ENCODE measurements at places on chromosomes 1 and 21.
A peak's percentile ranks its signal among the peaks of the same experiment; 100 is the strongest.

GRCh38 chr1:88330201-88330600 is 353.9 kb upstream of the PKN2 start:
- DNase-seq = no peak

DNA sequence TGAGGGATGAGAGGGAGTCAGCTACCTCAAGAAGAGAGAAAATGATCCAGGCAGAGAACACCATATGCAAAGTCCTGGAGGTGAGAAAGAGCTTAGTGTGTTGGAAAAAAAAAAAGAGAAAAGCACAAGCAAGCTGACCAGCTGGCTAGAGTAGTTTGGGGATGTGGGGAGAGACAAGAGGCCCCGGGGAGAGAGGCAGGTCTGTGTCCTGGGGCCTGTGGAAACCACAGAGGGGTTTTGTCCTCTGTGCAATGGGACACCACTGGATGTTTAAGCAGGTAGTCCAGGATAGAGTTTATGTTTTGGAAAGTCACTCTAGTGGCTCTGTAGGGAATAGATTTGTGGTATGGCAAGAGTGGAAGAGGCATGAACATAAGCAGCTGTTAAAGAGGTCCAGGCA is 14.4 kb upstream of the CHI3L1 start:
- DNase-seq = no peak

- DNase-seq = no peak
These were observed 11.4 kb upstream of the PRPF3 start for GRCh38 chr1:150309758-150310508.

- DNase-seq = no peak
These were observed 4.9 kb upstream of the S100A8 start for GRCh38 chr1:153395776-153396175.

DNA sequence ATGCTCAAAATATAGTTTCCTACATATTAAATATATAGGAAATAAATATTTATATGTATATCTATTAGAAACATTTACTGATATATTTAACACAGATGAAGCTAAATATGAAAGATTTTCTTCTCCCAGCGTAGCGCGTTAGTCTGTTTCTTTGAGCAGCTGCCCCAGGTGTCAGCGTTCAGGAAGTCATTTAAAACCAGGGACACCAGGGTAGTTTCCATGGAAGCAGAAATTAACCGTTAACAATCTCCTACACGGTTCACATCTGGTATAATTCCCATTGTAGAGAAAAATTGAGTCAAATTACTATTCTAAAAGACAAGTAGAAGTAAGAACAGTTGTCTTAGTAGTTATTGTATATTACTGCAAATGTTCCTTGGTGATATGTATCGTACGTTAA is 1443.7 kb downstream of the MRPL39 start:
- no peak for DNase-seq

DNA sequence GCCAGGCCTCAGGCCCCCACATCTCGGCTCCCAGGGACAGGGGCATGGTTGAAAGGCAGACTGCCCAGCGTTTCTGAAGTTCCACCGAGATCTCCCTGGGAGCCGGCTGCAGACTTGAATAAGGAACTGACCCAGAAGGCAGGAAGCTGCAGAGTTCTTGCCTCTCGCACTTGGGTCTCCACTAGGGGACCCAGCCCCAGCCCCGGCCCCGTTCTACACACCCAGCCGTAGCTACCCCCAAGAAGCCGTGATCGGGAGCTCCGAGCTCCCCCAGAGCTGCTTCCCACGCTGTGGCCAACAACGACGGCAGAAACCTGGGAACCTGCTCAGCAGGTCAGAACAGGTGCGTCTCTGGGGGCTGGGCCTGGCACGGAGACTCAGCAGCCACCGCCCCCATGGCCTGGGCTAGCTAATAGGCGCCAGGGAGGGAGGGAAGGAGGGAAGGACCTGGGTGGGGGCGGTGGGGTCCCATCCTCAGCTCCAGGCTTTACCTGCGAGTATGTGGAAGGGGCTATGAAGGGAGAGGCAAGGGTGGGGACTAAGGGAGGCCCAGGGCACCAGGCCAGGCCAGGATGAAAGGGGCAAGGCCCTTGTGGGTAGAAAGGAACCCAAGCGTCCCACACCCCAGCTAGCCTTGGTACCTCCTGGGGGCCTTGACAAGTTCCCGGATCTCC is at the start of gene NECTIN4:
NECTIN4 (minus strand) TSS at position 308 of the 674 bp plus-strand sequence; CDS start at position 46, 262 bp downstream.
- DNase-seq = no peak

GRCh38 chr1:150173141-150173585 is 23.4 kb downstream of the PLEKHO1 start:
- no peak for DNase-seq

DNA sequence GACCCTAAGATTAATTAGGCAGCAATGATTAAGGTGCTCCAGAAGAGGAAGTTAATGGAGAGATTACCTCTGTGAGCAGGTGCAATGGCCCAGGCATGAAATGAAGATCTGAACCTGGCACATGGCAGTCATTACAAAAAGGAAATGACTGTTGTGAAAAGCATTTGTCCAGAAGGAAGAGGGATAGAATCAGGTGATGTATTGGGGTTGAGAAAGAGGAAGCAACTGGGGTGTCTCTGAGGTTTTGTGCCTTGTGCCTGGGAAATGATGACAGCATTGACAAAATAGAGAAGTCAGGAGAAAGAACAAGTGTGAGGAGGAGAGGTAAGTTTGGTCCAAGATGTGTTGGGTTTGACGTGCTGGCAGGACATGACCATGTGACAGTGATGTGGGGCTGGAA is 5.6 kb downstream of the CRCT1 start:
- no peak for DNase-seq

DNA sequence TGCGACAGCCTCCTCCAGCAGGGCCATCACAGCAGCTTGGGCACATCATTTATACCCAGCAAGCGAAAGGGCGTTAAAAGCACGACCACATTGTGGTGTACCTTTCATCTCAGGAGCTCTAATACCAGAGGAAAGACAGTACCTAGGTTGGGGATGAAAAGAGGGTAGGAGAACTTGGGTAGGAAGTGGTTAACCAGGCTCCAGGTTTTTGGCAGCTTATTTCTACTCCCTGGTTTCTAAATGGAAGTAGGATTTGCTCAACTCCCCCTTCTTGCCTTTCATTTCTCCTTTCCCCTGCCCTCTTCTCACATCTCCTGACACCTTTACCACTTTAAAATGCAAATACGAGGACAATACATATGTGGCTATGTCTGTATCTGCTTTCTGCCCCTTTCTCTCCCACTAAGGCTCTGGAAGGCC is 30.2 kb downstream of the FAM177B start:
- no peak for DNase-seq

GRCh38 chr21:27466140-27466539 is 499.3 kb upstream of the ADAMTS5 start:
- no peak for DNase-seq

- no peak for DNase-seq
These were observed 53.2 kb downstream of the STX6 start for GRCh38 chr1:180969434-180969833.

- DNase-seq = no peak
These were observed 1.0 kb upstream of the PDZK1IP1 start for GRCh38 chr1:47190857-47191256.

DNA sequence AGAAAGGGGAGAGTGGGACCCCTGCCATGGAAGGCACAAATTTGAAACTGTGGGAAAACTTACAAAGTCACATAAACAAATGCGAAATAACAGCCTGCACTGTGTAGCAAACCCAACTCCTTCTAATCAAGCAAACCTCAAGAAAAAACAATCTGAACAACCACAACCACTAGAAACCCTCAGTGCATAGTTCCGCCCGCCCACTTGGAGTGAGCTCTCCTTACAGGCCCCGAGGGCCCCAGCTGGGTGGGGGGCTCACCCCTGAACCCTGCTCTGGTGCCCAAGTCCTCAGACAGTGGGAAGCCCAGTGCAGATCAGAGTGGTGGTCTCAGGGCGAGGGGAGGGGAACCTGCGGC is 931 bp upstream of the MXRA8 start:
- DNase-seq = no peak

DNA sequence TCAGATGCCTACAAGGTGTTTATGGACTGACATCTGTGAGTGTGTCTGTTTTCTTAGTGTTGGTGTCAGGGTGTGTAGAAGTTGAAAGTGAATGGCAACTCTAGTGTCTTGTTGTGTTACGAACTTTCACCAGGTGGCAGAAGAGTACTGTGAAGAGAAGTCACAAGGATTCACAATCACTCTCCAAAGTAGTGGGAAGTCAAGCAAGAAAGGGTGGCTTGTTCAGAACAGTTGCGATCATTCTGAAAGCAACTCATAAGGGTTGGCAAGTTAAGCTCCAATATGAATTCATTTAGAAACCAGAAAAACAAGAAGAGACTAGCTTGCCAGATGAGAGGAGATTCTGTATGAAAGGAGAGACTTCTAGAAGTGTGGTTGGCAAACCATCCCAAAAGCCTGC is 86.1 kb downstream of the FASLG start:
- DNase-seq = peak; percentile 71

DNA sequence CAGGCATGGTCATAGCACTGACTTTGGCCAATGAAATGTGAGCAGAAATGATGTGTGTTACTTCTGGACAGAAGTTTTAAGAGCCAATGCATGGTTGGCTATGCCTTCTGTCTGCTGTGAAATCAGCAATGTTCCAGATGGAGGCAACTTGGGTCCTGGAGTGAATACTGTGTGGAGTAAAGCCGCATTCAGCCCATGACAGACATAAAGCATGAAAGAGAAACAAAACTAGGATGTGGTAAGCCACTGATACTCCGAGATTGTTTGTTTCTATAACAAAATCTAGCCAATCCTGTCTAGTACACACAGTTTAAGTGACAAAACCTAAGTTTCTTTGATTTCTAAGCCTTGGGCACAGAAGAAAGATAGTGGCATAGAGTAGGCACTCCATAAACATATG is 47.1 kb upstream of the ARHGAP29 start:
- DNase-seq = no peak

- DNase-seq = no peak
These were observed 507.7 kb upstream of the PRMT6 start for GRCh38 chr1:106548726-106549125.

- DNase-seq = no peak
These were observed 18.8 kb downstream of the PLEKHM2 start for GRCh38 chr1:15702722-15703550.

- no peak for DNase-seq
These were observed 62.7 kb downstream of the CD34 start for GRCh38 chr1:207848234-207848633.

GRCh38 chr1:158049853-158050252 is 56.4 kb downstream of the KIRREL1 start:
- DNase-seq = no peak

DNA sequence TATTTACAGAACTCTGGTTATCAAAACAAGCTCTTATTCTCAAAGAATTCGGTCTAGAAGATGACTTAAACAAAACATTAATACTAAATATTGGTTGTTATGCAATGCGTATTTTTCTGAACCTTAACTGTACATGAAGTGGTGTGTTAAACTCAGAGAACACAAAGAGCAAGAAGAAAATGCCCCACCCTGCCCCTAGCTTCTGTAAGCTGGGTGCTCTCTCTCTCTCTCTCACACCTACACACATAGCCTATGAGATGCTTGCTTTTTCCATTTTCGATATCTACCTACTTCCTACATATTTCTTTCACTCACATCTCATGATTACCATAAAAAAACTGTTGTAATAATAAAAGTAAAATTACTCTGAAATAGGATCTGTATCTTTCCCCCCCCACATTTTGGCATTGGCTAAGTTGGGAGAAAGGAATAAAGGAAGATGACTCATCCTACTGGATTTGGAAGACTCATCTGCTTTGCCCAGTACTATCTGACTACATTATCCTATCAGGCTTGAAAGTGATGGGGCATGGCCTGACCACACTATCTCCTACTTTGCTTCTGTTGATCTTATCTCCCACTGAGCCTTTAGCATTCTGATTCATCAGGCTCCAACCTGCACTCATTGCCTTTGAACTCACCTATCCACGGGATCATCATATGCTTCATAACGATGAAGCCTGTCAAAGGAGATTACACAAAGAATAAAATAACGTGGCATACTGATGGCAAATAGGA is 2.9 kb downstream of the CRYZ start:
- DNase-seq = peak; percentile 23

DNA sequence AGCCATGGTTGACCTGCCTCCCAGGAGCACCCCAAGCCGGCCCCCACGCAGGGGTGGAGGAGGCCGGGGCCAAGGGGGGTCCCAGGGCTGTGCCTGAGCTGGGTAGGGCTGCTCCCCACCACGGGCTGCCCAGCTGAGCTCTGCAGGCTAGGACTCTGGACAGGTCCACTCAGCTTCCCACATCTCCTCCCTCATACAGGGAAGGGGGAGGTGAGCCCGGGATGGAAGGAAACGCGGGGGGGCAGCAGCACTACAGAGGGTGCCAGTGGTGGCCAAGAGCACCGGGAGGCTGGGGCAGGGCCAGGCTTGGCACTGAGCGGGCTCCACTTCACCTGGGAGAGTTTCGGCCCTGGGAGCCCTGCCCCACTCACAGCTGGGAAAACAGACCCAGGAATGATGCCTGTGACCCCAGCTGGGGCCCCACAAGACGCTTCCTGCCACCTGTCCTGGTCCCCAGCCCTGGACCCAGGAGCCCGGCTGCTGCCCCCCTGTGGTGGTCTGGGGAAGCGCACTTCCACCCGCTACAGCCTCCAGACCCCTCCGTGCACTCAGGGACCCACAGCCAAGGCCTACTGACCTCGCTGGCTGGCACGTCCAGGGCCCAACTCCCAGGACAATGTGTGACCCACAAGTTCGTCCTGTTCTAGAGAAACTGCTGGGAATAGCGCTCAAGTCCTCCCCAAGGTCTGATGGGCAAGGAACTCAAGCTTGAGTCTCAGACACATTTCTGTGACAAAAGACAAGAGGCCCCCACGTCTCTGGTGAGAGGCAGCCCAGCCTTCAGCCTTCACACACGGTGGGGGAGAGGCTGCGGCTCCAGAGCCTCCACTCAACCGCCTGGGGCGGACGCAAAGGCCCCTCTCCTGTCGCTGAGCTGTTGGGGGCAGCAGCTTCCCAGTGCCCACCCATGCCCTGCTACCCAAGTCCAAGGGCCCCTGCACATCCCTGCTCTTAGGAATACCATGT is 3.0 kb downstream of the AURKAIP1 start:
- no peak for DNase-seq

- DNase-seq = no peak
These were observed 96.2 kb downstream of the RNF220 start for GRCh38 chr1:44501047-44501890.

All from HCT116 (cell line).